ENCODE measurements at places on chromosomes 2 and 18. TPM values are rescaled to one million over a fixed set of nuclear protein-coding genes. Genes with fewer than 3 reads are reported as not detected.
A peak's percentile ranks its signal among the peaks of the same experiment; 100 is the strongest.

Gene CCBE1
- 0.97 TPM for total RNA-seq

Gene STK36
- 99.8 TPM for total RNA-seq

Gene IL36B
- not detected for total RNA-seq

Gene ESCO1
- 13.8 TPM for total RNA-seq

Gene GPR45
- total RNA-seq: not detected

Gene SERPINB10
- not detected for total RNA-seq

Gene LYPD1
- 0.77 TPM for total RNA-seq

Gene GRHL1
- 5.1 TPM for total RNA-seq

GRCh38 chr2:45166229-45166890 is 157.1 kb upstream of the SIX2 start:
- ATAC-seq: no peak

DNA sequence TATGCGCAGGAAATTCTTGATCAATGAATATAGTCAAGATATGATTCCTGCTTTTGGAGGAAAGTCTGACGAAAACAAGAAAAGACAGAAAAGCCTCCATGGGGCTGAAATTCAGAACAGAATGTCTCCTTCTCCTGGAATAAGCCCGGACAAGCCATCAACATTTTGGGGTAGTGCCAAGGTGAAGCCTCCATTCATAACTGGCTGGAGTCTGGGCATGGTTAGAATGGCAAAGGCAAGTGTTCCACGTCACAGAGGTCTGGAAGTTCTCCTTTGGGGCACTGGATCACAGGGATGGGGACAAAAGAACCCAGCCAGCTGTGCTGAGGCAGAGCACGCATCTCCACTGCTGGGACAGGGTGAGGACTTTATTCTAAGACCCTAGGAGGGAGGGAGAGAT is 505.7 kb downstream of the CMPK2 start:
- ATAC-seq: no peak

GRCh38 chr2:118010473-118010872 is 3.4 kb downstream of the CCDC93 start:
- ATAC-seq: no peak

GRCh38 chr2:85369500-85369899 is 14.9 kb downstream of the ELMOD3 start:
- no peak for ATAC-seq

DNA sequence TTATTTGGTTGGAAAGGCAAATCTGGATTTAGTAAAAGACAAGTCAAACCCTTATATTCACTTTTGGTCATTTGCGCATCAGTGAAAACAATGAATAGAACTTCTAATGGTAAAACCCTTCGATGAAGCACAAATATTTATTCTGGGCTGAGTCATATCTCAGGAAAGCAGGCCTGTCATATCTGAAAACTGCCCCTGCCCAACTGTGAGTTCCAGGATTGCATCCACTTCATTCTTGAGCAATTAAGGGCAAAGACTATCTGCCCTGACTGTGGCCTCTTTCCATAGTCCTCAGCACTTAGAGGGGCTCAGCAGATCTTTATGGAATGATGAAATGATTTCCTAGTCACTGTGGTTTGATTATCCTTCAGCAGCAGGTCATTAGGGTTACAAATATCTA is 795.2 kb upstream of the ID2 start:
- ATAC-seq: no peak

DNA sequence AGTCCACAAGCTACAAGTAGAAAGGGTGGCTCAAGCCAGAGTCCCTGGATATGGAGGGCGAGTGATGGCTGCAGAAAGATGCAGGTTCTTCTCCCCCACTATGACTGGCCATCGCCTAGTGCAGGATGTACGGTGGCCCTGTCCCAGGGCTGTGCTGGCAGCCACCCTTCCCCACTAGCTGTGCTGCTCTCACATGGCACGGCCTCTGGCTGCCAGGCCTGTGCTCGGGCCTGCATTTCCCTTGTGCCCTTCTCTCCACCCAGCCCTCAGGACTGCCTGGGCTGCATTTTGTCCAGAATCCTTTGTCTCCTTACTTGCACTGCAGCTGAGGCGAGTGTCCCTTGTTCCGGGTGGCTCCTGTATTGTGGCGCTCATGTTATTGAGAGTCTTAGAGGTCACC is 1.6 kb upstream of the RAMP1 start:
- no peak for ATAC-seq

- ATAC-seq: no peak
These were observed 78.7 kb upstream of the PNPT1 start for GRCh38 chr2:55772109-55772980.

GRCh38 chr18:3450012-3450798 is at the start of gene TGIF1:
Gene TGIF1 (plus strand): TSS chr18:3450172. CDS start chr18:3450490, 318 bp downstream.
- peak; percentile 4 for ATAC-seq

- ATAC-seq: peak; percentile 73
These were observed 711.3 kb downstream of the GALR1 start for GRCh38 chr18:77960791-77961410.

GRCh38 chr2:150101947-150102346 is 385.5 kb downstream of the RND3 start:
- ATAC-seq: no peak

GRCh38 chr2:233794128-233794658 is 16.1 kb downstream of the MROH2A start:
- ATAC-seq: no peak

DNA sequence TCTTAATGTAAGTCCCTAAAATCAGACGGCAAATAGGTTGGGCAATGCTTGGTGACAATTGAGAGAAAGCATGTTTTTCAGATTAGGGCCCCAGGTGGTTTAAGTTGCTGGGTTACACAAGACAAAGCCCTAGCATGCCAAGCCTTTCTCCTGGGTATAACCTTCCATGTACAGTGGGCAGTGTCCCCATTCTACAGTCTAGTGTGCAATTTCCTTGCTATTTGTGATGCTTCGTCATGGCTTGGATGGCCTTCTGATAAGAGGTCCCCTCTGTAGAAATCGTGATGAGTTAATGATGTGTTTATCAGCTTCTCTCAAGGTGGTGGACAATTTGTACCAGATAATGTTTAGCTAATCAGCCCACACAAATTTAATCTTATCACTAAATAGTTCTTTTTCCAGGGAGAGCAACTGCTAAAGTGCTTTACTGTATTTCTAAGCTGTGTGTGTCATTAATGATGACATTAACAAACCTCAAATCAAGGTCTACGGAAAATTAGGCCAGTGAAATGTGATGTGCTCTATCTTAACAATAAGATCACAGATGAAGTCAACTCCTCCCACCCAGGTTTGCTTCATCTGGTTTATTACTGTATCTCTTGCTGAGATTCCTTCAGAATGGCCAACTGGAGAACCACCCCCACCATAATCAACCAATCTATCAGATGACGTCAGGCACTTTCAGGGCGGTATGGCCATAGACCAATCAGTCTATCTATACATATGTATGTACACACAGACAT is 61.7 kb downstream of the PLB1 start:
- ATAC-seq: peak; percentile 84

GRCh38 chr2:176817061-176817565 is 395.5 kb upstream of the HNRNPA3 start:
- peak; percentile 26 for ATAC-seq

DNA sequence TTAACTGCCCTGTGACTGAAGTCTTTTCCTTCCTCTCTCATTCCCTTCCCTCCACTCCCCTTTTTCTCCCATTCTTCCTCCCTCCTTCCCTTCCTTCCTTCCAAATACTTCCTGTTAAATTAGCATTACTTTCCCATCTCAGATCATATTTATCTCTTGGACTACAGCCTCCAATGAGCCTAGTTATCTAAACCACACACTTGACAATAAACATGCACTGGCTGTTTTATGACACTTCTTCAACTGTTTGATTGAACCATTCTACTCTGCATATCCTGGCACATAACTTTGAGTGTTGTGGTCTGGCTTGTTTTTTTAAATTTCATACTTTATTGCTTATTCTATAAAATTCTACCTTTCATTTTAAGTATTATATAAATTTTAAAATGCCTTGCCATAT is 1860.8 kb upstream of the LRRTM1 start:
- no peak for ATAC-seq

DNA sequence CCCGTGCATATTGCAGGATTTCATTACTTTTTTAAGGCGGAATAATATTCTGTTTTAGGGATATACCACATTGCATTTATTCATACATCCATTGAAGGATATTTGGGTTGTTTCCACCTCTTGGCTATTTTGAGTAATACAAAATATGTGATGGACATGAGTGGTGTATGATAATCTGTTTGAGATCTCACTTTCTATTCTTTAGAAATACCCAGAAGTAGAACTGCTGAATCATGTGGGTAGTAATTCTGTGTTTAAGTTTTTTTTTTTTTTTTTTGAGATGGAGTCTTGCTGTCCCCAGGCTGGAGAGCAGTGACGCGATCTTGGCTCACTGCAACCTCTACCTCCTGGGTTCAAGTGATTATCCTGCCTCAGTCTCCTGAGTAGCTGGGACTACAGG is 201.4 kb downstream of the NYAP2 start:
- ATAC-seq: no peak

GRCh38 chr2:226883296-226883795 is 47.5 kb downstream of the RHBDD1 start:
- no peak for ATAC-seq

GRCh38 chr2:215728504-215729065 is 284.8 kb downstream of the MREG start:
- ATAC-seq: no peak

Data from motor neuron (in vitro differentiated cells).